ENCODE measurements at places on chromosomes 1 and 21. TPM values are rescaled to one million over a fixed set of nuclear protein-coding genes. Genes with fewer than 3 reads are reported as not detected.

GRCh38 chr1:205440476-205441317 lies 15.1 kb downstream of the BLACAT1 start:
- DNase-seq, result no peak

DNA sequence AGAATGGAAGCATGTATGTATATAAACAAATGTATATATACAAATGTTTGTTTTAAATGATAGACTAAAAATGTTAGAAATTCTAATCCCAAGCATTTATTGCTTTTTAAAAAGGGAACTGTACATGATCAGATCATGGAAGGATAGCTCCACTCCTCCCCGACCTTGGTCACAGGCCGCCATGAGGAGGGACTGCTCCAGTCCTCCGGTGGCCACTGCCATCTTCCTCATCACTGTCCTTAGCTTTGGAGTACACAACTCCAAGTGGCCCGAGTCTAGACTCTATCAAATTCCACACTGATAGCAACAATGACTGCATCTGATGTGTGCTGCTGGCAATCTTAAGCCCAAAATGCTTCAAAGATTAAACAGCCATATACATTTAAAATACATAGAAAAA lies 9.7 kb downstream of the SYF2 start:
- no peak for DNase-seq

The SYT2 gene
- polyA plus RNA-seq, result 0.94 TPM

GRCh38 chr1:154304664-154305337 lies 16.1 kb upstream of the AQP10 start:
- DNase-seq, result no peak

Data from muscle of back (tissue), 13 donors.